ENCODE measurements at places on chromosomes 1 and 21. TPM values are rescaled to one million over a fixed set of nuclear protein-coding genes. Genes with fewer than 3 reads are reported as not detected.

GRCh38 chr21:42254651-42255601, 36.0 kb downstream of the ABCG1 start:
- no peak for DNase-seq

DNA sequence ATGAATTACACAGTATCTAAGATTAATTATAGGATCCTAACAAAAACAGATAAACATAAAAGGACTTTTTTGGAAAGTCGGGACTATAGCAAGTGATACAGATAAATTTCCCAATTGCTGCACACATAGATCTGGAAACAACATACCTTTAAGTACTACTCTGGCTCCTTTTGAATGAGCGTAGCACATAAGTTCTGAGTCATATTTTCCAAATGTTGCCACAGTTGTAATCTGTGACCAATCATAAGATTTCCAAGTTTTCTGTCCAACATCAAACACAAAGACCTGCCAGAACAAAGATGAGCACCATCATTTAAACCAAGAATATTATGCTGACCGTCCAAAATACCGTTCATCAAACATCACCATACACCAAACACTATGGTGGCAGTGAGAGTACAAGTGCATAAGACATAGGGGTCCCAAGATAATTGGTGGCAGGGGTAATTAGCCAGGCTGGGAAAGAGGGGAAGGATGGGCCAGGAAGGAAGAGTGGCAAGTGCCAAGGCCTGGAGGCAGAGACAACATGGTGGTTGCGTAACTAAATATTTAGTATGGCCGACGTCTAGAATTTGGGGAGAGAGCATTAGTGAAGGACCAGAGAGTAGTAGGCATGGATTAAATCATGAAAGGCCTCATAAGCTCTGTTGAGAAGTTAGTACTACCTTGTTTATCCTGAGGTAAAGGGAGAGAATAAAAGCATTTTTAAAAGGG, 3.6 kb downstream of the CTBS start:
- DNase-seq = no peak

DNA sequence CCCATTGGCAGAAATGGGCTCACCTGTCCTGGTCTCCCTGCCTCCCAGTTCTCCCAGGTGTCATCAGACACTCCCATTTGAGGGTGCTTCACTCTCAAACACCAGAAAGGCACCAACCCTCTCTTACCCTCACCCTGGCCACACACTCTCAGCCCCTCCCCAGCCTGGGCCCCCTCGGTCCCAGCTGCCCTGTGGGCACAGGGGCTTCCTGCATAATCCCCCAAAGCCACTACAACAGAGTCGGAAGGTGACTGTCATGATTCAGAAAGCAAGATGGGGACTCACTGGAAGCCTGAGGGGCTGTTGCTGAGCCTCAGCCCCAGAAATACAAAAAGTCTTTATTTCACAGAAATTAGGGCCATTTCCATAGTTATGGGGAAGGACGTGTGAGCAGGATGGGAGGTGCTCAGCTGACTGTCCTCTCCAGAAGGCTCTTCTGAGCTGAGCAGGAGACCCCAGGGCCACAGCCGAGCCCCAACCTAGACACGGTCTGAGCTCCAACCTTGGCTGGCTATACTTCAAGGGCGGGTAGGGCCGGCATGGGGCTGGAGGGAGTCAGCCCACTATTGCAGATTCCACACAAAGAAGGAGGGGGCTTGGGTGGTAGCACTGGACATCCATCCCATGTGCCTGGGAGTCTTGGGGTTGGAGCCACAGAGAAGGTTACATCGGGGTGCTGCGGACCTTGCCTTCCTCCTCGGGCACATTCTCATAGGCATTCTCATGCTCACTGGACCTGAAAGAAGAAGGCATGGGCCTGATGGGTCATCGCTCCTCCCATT, 6.3 kb downstream of the PDZK1IP1 start:
- DNase-seq = no peak

- DNase-seq = no peak
Observed at GRCh38 chr1:11566042-11566850, 87.3 kb downstream of the DISP3 start.

DNA sequence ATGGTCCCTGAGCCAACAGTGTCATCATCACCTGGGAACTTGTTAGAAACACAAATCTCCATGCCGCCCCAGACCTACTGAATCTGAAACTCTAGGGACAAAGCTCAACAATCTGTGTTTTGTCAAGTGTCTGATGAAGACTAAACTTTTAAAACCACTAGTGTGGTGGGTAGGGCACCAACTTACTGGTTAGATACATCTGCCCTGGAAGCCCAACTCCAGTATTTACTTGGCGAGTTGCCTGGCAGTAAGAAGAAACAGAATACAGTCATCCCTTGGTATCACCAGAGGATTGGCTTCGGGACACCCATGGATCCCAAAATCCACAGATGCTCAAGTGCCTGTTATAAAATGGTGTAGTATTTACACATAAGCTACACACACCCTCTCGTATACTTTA, 367.9 kb upstream of the DUSP10 start:
- DNase-seq = no peak

- DNase-seq = no peak
Observed at GRCh38 chr1:232744847-232745246, 60.4 kb upstream of the MAP10 start.

- no peak for DNase-seq
Observed at GRCh38 chr1:217077426-217077825, 354.2 kb upstream of the ESRRG start.

DNA sequence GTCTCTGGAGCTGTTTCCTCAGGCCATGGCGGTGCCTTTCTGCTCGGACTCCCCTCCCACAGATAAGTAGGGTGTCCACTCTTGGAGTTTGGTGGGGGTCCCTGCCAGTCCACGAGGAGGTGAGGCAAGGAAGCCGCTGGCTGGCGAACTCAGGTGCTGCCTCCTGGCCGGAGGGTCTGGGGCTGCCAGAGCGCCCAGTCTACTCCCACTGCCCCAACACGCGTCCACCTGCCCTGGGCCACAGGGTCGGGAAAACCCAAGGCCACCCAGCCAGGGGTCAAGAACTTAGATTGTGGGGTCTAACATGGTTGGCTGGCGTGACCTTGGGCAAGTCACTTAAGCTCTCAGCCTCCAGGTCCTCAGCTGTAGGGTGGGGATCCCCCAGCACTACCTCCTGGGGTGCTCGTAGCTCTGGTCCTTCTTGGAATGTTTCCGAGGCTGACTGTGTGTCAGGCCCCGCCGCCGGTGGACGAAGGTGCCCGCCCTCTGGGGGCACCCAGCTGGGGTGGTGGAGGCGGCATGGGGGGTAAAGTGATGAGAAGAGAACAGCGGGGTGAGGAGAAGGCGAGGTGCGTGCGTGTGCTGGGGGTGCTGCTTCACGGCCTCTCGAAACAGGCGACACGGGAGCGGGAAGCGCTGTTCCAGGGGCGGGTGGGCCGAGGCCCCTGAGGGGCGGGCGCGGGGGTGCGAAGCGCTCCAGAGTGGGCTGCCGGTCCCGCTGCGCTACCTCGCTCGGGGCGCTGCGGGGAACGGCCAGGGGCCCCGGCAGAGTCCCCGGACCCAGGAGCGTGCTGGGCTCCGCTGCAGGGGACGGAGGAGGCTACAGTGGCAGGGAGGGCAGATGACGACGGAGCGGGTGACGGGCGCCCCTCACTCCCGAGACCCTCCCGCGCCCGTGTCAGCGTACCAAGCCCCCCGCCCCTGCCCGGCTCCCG, 1.2 kb downstream of the SH2D5 start:
- peak; percentile 67 for DNase-seq

DNA sequence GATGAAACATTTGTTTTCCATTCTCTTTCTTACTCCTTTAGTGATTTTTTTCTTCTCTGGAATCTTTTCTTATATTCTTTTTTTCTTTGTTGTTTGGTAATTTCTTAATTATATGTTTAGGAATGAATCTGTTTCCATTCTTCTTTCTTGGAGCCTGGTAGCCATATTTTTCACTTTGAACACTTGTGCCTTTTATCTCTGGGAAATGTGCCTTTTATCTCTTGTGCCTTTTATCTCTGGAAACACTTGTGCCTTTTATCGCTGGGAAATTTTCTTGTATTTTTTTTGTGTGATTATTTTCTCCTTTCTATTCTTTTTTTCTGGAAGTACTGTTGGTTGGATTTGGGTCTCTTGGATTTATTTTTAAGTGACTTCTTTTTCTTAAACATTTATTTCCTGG, 118.2 kb downstream of the LEPR start:
- no peak for DNase-seq

DNA sequence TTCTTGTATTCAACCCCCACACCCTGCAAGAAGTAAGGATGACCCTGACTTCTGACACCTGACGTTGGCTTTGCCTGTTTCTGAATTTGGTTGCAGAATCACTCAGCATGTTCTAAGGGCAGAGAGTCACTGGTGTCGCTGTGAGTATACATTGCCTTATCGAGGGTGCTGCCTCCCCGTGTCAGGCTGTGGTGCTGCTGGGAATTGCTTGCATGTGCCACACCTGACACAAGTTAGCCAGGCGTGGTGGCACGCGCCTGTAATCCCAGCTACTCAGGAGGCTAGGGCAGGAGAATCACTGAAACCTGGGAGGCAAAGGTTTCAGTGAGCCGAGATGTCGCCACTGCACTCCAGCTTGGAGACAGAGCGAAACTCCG, 45.9 kb downstream of the WDR4 start:
- peak; percentile 87 for DNase-seq

GRCh38 chr1:4971666-4972065, 317.3 kb downstream of the AJAP1 start:
- no peak for DNase-seq

DNA sequence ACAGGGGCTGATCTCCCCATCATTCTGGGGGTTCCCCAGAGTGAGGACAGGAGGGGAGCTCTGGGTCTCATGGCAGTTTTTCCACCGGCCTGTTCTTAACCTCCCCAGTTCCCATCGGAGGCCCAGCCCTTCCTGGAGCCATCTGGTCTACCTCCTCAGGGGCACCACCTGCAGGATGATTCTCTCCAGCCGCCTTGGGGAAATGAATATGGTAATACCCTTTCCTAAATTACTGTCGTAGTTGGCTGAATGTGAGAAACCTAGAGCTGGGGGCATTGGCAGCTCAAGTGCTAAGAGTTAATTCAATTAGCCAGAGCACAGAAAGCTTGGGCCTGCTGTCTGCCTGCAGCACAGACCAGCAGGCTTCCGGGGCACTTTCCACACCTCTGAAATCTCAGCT, 64.9 kb downstream of the TAS1R2 start:
- no peak for DNase-seq

DNA sequence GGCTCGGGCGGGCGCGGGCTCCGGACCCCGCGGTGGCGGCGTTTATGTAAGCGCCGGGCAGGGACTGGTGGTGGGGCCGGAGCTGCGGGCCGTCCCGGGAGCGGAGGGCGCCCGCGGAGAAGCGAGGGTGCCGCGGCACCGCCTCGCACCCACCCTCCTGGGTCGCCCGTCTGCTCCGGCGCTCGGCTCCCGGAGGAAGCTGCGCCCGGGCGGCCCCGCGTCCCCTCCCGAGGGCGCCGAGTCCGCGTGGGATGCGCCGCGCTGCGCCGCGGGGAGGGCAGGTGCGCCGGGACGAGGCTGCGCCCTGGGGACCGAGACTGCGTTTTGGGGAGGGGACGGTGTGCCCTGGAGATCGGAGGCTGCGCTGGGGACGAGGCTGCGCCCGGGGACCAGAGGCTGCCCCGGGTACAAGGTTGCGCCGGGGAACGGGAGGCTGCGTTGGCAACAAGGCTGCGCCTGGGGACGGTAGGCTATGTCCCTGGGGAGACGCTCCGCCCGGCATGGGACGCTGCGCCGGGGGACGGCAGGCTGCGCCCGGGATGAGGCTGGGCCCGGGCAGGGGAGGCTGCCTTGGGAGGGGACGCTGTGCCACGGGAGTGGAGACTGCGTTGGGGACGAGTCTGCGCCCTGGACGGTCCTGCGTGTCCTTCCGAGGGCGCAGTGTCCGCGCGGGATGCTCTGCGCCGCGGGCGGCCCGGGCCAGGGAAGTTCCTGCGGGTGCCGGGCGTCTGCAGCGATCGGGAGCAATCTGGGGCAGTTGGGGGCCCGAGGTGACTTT, 627 bp downstream of the ADARB1 start:
- DNase-seq = peak; percentile 79

DNA sequence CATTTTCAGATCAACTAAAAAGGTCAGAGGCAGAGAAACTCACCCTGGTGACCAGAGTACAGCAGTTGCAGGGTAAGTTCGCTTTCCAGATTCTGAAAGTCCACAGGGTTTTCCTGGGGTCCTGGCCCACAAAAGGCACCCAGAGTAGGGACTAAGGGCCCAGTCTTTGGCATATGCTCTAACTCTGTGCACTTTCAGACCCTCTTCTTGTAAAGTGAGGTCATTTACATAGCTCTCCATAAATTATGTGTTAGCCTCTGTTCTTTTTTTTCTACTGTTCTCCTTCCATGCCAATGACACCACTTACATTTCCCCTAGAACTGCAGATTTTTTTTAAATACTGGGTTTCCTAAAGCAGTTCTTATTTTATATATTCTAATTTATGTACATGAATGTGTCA, 6.3 kb downstream of the C1orf74 start:
- no peak for DNase-seq

GRCh38 chr21:45582128-45582527, 39.9 kb upstream of the SLC19A1 start:
- DNase-seq = no peak

GRCh38 chr1:181113059-181113641, 24.6 kb downstream of the IER5 start:
- DNase-seq = no peak

DNA sequence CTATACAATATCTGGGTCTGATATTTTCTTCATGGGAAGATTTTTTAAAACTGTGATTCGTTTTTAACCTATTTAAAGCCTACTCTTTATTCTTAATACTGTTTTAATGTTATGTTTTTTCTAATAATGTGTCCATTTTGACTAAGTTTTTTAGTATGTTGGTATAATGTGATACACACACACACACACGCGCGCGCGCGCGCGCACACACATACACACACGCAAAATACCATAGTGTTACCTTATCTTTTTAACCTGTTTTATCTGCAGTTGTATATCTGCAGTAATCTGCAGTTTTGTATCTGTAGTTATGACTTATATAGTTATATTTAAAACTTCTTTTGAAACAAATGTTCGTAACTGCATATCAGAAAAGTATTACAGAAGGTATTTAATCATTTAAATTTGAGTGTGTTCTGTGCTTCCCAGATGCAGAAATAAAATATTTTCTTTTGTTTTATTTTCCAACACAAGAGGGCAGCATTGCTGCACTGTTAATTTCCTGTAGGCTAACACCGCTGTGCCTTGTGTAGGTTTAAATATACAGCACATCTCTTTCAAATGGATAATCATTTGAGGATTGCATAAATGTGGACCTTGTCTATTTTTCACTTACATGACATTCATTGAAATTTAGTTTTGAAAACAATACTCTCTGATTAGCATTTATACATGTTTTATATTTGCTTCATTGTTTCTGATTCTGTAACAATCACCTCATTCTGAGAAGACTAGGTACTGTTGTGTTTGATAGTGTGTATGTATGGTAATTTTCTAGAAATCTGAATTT, 166.1 kb downstream of the PDE4B start:
- DNase-seq = peak; percentile 82

GRCh38 chr1:2215909-2216766, 12.0 kb upstream of the SKI start:
- no peak for DNase-seq

GRCh38 chr1:95408507-95409136, 174.6 kb downstream of the RWDD3 start:
- DNase-seq = no peak

The FAM151A gene
- not detected for total RNA-seq

The FCN3 gene
- not detected for total RNA-seq

The AMY2A gene
- total RNA-seq = not detected

The IVL gene
- not detected for total RNA-seq

The NID1 gene
- total RNA-seq = 0.61 TPM

The NUDT17 gene
- 2.5 TPM for total RNA-seq

The HAO2 gene
- not detected for total RNA-seq

The OR14K1 gene
- total RNA-seq = not detected

The RXFP4 gene
- total RNA-seq = not detected
